ENCODE measurements at places on chromosomes 11 and 22. TPM values are rescaled to one million over a fixed set of nuclear protein-coding genes. Genes with fewer than 3 reads are reported as not detected.

DNA sequence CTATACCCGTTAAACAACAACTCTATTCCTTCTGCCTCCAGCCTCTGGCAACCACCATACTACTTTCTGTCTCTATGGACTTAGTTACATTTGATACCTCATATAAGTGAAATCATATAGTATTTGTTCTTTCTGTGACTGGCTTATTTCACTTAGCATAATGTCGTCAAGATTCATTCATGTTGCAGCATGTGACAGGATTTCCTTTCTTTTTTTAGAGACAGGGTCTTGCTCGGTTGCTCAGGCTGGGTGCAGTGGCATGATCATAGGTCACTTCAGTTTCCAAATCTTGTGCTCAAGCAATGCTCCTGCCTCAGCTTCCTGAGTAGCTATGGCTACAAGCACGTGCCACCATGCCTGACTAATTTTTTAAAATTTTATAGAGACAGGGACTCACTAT, 29.4 kb upstream of the SORL1 start:
- no peak for DNase-seq

SCGB1A1 gene
- not detected for total RNA-seq

GRCh38 chr11:63849691-63850090, 10.8 kb downstream of the MARK2 start:
- no peak for DNase-seq

DNA sequence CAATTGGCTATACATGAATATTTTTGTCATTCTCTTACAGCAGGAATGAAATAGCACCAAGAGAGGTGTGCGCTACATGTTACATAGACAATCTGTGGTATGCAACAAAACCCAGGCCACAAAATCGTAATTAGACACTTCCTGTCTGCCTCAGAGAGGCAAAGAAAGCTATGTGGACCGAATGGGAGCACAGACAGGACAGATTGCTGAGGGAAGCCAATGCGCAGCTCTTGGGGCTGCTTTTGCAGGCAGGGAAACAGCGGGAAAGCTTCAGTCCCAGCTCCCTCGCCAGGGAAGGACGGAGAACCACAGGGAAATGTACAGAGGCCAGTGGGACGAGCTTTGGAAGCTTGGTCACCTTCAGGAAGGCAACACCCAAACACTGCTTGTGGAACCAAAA, 40.9 kb downstream of the SERPINH1 start:
- DNase-seq: no peak

GRCh38 chr11:83723999-83724398, 437.8 kb upstream of the CCDC90B start:
- no peak for DNase-seq

DNA sequence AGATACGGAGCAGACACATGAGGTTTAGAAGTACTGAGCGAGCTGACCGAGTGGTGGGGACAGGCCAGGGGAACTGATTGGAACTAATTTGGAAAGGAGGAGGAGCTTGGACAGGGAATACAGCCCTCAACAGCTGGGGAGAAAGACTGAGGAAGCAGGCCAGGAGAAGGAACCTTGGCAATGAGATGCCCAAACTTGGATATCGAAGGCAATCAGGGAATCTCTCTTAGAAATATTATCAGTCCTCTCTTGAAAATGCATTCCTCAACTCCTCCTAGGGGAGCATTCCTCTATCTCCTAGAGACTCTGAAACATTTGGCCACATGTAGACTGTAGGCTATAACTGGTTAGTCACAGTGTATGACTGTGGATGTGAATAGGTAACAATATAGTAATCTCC, 284.6 kb downstream of the GUCY1A2 start:
- DNase-seq: no peak

Data from tibial nerve (tissue), 4 donors.